CD14-positive monocyte (primary cell): ENCODE measurements at places on chromosomes 6 and 20. TPM values are rescaled to one million over a fixed set of nuclear protein-coding genes. Genes with fewer than 3 reads are reported as not detected.
A peak's percentile ranks its signal among the peaks of the same experiment; 100 is the strongest.

GRCh38 chr6:52610745-52611355 lies 34.0 kb upstream of the TRAM2 start:
- no peaks in the 10 kb centered on the region for H3K36me3 ChIP-seq
- H3K4me1 ChIP-seq: peaks cover 8% of the 10 kb centered on the region
- H3K27ac ChIP-seq: no peak overlapping the region
- DNase-seq: no peak
- no peaks in the 10 kb centered on the region for H3K27me3 ChIP-seq

GRCh38 chr20:61949714-61950640 lies 115.7 kb downstream of the TAF4 start:
- H3K4me1 ChIP-seq: no peaks in the 10 kb centered on the region
- H3K4me3 ChIP-seq: no peak overlapping the region
- DNase-seq: no peak
- H3K27ac ChIP-seq: no peak overlapping the region
- no peaks in the 10 kb centered on the region for H3K36me3 ChIP-seq
- no peaks in the 10 kb centered on the region for H3K27me3 ChIP-seq

GRCh38 chr6:147285087-147285855 lies 81.1 kb downstream of the STXBP5 start:
- peaks cover 4% of the 10 kb centered on the region for H3K4me1 ChIP-seq
- no peaks in the 10 kb centered on the region for H3K27me3 ChIP-seq
- DNase-seq: peak; percentile 0
- peaks cover 29% of the 10 kb centered on the region for H3K36me3 ChIP-seq
- peak overlapping the region; percentile 53 for H3K27ac ChIP-seq

DNA sequence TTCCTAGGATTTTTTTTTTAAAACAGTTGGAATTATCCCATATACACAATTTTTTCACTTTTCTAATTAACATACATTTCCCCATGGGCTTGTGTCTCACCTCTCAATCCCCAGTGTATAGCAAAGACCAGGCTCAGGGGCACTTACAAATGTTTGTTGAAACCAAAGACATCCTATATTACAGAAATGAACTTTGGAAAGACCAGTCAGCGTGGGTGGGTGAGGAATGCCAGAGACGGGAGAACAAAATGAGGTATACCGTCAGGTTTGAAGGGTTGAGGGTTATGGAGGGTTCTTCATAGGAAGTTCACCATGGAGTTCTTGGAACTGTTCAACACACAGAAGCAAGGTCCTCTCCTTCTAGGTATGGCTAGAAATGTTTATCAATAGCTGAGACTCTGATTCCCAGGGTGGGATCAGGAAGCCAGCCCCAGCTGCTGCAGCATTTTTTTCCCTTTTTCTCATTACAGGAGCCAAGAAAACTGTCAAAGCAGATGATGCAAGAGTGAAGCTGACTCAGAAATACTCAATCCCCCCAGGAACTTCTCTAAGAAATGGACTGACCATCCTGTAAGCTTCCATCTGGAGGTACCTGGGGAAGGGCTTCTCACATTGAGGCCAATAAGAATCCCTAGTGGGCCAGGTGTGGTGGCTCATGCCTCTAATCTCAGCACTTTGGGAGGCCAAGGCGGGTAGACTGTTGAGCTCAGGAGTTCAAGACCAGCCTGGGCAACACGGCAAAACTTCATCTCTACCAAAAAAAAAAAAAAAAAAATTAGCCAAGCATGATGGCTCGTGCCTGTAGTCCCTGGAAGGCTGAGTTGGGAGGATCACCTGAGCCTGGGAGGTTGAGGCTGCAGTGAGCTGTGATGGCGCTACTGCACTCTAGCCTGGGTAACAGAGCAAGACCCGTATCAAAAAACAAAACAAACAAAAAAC lies 15.9 kb upstream of the TBC1D20 start:
- peaks cover 35% of the 10 kb centered on the region for H3K36me3 ChIP-seq
- H3K4me3 ChIP-seq: no peak overlapping the region
- H3K4me1 ChIP-seq: no peaks in the 10 kb centered on the region

GRCh38 chr6:108002365-108003221 lies 44.6 kb upstream of the SEC63 start:
- no peak overlapping the region for H3K4me3 ChIP-seq
- no peaks in the 10 kb centered on the region for H3K4me1 ChIP-seq
- no peak for DNase-seq
- no peaks in the 10 kb centered on the region for H3K27me3 ChIP-seq
- no peaks in the 10 kb centered on the region for H3K36me3 ChIP-seq

DNA sequence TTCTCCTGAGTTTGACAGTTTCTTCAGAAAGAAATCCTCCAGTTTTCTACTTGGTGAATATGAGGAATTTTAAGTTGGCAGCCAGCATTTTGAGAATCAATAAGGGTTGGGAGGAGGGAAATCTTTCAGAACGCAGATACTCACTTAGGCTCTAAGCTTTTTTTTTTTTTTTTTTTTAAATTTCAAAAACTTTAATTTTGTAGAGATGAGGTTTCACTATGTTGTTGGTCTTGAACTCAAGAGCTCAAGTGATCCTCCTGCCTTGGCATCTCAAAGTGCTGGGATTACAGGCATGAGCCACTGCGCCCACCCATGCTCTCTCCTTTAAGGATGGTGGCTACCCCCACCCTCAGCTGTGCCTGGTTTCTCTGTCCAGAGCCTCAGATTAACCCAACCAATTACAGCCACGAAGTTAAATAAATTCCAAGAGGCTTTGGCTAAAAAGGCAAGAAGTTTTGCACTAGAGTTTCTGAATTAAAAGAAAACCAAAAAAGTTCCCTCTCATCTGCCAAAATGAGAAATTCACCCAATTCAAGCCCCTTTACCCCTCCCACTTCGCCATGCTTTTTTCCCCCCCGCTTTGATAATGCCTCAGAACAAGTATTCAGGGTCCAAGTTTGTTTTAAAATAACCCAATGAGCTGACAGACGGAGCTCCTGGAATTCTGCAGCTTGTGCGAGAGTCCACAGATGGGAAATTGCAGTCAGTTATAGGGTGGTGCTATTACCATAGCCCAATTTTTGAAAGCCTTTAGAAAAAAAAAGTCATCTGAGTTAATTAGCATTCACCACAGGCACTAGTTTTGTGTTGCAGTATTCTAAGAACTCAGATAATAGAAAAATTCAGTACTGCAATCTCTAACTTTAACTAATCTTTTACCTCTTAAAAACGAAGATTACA lies 94.3 kb upstream of the BEND3 start:
- no peak overlapping the region for H3K4me3 ChIP-seq
- no peaks in the 10 kb centered on the region for H3K36me3 ChIP-seq
- H3K27ac ChIP-seq: no peak overlapping the region
- no peak for DNase-seq
- H3K27me3 ChIP-seq: no peaks in the 10 kb centered on the region
- H3K4me1 ChIP-seq: no peaks in the 10 kb centered on the region

DNA sequence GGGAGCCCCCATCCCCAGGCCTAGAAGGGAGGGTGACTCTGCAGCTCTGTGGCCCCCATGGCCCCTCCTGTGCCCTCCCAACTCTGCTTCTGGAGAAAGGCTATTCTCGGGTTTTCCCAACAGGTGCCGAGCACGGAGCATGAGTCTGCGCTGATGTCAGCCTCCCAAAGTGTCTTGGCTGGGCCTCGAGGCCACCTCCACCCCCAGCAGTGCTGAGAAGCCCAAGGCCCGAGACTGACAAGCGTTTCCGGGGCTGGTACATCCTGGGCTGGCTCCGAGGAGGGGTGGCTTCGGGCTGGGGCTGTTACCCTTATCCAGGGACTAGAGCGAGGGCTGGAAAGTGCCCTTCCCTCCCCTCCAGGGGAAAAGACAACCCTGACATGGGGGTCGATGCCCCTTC lies 60.2 kb upstream of the GATA5 start:
- H3K36me3 ChIP-seq: no peaks in the 10 kb centered on the region
- DNase-seq: no peak
- H3K4me3 ChIP-seq: no peak overlapping the region
- no peaks in the 10 kb centered on the region for H3K27me3 ChIP-seq

DNA sequence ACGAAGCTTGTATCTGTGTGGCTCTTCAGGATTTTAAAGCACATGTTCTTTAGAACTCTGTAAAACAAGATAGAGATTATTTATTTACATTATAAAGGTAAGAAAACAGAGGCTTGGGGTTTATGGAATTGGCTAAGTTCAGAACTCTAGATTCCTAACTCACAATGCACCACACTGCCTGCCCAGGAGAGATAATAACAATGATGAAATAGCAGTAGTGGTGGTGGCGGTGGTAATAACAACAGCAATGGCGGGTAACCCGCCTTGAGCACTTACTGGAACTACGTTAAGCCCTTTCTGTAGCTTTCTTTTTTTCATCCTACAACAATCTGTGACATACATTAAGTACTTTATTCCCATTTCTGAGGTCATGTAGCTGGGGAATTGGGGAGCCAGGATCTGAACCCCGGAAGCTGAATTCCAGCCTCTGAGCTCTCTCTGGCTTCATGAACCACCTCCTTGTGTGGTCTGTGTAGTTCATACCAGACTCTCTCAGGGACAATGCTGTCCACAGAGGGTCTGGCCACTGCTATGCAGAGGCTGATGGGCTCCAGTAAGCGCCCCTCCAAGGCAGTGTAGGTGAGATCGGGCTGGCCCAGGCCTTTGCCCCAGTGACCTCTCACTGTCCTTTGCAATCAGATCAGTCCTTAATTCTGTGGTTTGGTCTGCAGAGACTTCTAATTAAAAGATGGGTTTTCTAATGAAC lies 260.9 kb downstream of the SLC24A3 start:
- DNase-seq: no peak
- no peaks in the 10 kb centered on the region for H3K27me3 ChIP-seq
- no peaks in the 10 kb centered on the region for H3K4me1 ChIP-seq
- no peak overlapping the region for H3K27ac ChIP-seq

GRCh38 chr20:24166412-24166811 lies 177.8 kb upstream of the GGTLC1 start:
- no peaks in the 10 kb centered on the region for H3K27me3 ChIP-seq
- H3K4me3 ChIP-seq: no peak overlapping the region
- H3K27ac ChIP-seq: no peak overlapping the region
- DNase-seq: no peak
- H3K36me3 ChIP-seq: no peaks in the 10 kb centered on the region

GRCh38 chr6:169795196-169795595 lies 43.8 kb downstream of the ERMARD start:
- no peak overlapping the region for H3K4me3 ChIP-seq
- H3K27ac ChIP-seq: no peak overlapping the region
- H3K27me3 ChIP-seq: no peaks in the 10 kb centered on the region

GRCh38 chr6:170066679-170067078 lies 224.2 kb downstream of the DLL1 start:
- no peak overlapping the region for H3K4me3 ChIP-seq
- no peak overlapping the region for H3K27ac ChIP-seq
- DNase-seq: no peak
- H3K4me1 ChIP-seq: no peaks in the 10 kb centered on the region

DNA sequence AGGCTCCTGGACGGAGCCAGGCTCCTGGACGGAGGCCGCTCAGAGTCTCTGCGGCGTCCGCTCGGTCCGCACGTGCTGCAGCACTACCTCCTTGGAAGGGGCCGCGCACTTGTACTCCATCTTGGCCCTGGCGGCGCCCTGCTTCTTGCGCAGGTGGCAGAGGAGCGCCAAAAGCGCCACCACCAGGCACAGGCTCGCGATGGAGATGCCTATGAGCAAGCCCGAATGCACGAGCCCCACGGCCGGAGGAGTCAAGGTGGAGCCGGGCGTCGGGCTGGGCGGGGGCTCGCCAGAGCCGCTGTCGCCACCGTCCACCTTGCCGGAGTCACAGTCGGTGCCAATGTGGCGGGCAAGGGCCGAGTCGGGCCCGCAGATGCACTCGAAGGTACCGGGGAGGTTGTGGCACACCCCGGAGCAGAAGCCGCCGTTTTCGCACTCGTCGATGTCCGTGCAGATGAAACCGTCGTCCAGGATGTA lies 1.7 kb downstream of the THBD start:
- H3K27me3 ChIP-seq: peaks cover 11% of the 10 kb centered on the region
- H3K27ac ChIP-seq: peak overlapping the region; percentile 91
- H3K4me1 ChIP-seq: peaks cover 44% of the 10 kb centered on the region
- H3K36me3 ChIP-seq: no peaks in the 10 kb centered on the region

DNA sequence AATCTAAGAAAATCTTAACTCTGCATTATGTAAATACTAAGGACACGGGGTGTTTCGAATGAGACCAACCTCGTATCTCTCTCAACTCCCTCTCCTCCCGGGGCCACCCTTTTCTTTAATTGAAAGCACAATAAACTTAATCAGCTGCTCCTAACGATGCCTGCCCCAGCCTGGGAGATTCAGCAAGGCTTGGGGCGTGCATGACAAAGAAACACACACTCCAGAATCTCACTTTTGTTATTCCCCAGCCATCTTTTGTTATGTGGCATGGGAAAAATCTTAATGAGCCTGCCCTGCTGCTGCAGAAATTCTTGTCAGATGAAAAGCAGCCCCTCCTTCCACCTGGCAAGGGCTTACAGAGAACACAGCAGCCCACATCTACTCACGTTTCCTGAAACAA lies 117.4 kb downstream of the TTLL2 start:
- no peaks in the 10 kb centered on the region for H3K4me1 ChIP-seq
- H3K4me3 ChIP-seq: no peak overlapping the region
- H3K27me3 ChIP-seq: no peaks in the 10 kb centered on the region
- DNase-seq: no peak
- no peak overlapping the region for H3K27ac ChIP-seq

DNA sequence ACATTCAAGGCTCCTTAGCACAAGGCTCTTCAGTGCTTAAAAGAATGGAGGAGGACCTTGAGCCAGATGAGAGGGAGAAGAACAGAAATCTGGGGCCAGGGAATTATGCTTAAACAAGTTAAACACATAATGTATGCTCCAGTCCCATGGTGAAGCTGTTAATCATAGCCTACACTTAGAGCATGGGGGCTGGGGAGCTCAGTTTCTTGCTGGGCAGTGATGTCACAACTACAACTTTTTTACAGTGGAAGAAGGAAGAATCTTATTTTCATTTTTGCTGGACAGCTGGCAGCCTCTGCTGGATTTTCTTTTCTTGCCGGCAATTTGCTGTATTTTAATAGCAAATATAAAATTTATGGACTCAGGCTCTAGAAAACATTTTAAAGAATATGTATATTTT lies 432.5 kb downstream of the CD109 start:
- H3K4me3 ChIP-seq: no peak overlapping the region
- no peaks in the 10 kb centered on the region for H3K4me1 ChIP-seq
- H3K27me3 ChIP-seq: no peaks in the 10 kb centered on the region
- no peak for DNase-seq
- no peaks in the 10 kb centered on the region for H3K36me3 ChIP-seq

GRCh38 chr6:107305391-107305790 lies 154.0 kb downstream of the PDSS2 start:
- no peaks in the 10 kb centered on the region for H3K4me1 ChIP-seq
- no peak for DNase-seq
- no peaks in the 10 kb centered on the region for H3K27me3 ChIP-seq
- H3K36me3 ChIP-seq: no peaks in the 10 kb centered on the region

GRCh38 chr6:27882624-27883023 lies 29.6 kb downstream of the OR2B2 start:
- no peaks in the 10 kb centered on the region for H3K27me3 ChIP-seq
- no peaks in the 10 kb centered on the region for H3K4me1 ChIP-seq
- no peaks in the 10 kb centered on the region for H3K36me3 ChIP-seq
- no peak overlapping the region for H3K4me3 ChIP-seq

GRCh38 chr6:35146453-35146852 lies 5.3 kb upstream of the TCP11 start:
- H3K4me3 ChIP-seq: no peak overlapping the region
- no peak for DNase-seq
- no peak overlapping the region for H3K27ac ChIP-seq

- DNase-seq: no peak
- no peaks in the 10 kb centered on the region for H3K36me3 ChIP-seq
- no peaks in the 10 kb centered on the region for H3K4me1 ChIP-seq
- no peak overlapping the region for H3K4me3 ChIP-seq
Measured at GRCh38 chr20:9330151-9330550, 184.2 kb upstream of the LAMP5 start.

PI3 gene
- not detected in 2 replicates for polyA plus RNA-seq

FAM209B gene
- 0.66 TPM for polyA plus RNA-seq

TAGAP gene
- 51.9 TPM for polyA plus RNA-seq

PTK6 gene
- 1.5 TPM for polyA plus RNA-seq
